ENCODE measurements at places on chromosomes 13 and 19.

DNA sequence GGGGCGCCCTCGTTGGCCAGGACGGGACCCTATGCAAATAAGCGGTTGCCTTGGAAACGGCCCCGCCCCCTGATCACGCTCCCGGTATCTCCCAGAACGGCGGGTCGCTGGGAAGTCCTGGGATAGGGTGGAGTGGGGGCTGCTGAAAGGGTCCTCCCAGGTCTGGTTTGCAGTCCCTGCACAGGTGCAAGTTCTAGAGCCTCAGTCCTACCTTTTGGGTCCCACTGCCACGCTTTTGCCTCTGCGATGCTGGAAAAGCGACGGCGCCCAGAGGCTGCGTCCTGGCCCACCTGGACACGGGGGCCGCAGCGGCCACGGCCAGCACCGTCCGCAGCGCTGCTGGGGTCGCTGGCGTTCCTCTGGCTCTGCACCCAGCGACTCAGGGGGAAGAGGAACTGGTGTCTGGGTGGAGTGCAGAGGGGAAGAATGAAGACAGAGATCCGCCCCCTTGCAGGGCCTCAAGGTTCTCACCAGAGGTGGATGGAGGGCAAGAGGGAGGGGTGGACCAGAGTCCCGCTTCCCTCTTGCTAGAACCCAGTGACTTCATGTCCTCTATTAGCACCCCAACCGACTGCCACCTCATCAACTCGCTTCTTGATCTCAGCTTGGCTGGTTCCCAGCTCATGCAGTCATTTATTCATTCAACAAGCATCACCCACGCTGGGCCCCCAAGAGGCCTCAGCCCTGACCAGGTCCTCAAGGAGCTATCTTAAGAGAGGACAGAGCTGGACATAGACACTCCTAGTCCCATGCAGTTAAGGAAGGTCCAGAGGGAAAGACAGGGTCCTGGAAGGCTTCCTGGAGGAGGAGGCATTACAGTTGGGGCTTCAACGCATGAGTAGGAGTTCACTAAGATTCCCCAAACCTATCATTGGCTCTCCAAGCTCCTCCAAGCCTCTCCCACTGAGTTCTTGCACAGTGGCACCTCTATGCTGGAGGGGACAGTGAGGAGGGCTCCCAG is at the start of gene LRRC25:
TSS of gene LRRC25 (minus strand) at position 381 of the 961 bp plus-strand sequence. CDS start 659 bp downstream, outside the sequence.
- DNase-seq = no peak

- no peak for DNase-seq
These were observed 136.7 kb upstream of the NBEA start for GRCh38 chr13:34805347-34805746.

GRCh38 chr19:54667217-54667616 is 4.4 kb downstream of the LILRB4 start:
- DNase-seq = no peak

- DNase-seq = no peak
These were observed 2.2 kb downstream of the CCDC122 start for GRCh38 chr13:43877326-43877725.

DNA sequence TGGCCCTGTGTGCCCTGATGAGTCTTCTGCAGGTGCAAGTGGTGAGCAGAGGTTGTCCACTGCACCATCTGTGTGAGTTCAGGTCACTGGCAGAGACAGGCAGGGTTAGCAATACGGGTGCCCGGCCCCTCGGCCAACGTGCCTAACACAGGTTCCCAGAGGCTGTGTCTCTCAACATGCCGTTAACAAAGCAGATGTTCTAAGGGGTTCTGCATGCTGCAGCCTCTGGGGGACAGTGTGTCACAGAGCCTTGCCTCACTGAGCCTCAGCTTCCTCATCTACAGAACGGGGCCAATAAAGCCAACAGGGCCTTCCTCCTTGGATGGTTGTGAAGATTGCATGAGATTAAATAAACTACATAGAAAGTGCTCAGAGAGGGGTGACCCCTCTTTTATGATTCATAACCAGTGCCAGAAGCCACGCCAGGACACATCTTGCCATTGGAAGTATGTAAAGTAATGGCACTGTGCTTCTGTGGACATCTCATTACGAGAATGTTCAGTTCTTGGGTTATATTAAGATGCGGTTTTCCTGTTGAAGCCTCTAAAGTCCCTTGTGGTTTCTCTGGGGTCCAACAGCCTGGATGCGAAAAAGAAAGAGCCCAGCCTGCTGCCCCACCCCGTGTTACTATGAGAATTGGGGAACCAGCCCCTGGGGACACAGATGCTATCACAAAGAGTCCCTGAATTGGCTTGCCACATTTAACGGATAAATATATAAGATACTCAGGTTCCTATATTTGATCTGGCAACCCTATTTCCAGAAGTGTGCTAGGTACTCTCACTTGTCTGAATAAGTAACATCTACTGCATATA is 11.2 kb upstream of the ARHGEF18 start:
- DNase-seq = no peak

GRCh38 chr13:111536075-111536642 is 215.7 kb downstream of the TEX29 start:
- DNase-seq = no peak

DNA sequence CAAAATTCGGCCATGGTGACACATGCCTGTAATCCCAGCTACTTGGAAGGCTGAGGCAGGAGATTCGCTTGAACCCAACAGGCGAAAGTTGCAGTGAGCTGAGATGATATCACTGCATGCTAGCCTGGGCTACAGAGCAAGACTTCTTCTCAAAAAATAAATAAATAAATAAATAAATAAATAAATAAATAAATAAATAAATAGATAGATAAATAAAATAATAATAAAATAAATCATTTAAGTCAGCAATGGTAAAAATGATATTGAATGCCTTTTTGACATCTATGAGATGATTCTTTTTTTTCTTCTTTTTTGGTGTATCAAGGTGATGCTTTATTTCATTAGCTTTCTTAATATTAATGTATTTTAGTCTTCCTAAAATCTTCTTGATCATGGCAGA is 221.7 kb upstream of the RXFP2 start:
- no peak for DNase-seq

DNA sequence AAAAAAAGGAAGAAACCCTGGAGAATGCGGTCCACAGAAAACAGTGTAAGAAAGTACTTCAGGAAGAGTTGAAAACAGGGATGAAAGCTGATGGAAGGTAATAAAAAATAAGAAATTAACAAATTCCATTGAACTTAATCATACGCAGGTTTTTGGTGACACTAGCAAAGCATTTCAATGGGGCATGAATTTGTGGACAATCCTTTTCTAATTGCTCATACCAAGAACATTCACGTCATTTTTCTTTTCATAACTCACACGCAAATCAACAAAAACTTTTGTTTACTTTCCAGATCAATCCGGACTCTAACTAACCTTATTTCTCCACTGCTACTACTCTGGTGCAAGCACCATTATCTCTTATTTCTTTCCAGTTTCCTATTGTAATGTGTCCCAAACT is 1195.0 kb downstream of the SLITRK5 start:
- no peak for DNase-seq

- DNase-seq = no peak
These were observed 32.1 kb upstream of the SCEL start for GRCh38 chr13:77503398-77503797.

DNA sequence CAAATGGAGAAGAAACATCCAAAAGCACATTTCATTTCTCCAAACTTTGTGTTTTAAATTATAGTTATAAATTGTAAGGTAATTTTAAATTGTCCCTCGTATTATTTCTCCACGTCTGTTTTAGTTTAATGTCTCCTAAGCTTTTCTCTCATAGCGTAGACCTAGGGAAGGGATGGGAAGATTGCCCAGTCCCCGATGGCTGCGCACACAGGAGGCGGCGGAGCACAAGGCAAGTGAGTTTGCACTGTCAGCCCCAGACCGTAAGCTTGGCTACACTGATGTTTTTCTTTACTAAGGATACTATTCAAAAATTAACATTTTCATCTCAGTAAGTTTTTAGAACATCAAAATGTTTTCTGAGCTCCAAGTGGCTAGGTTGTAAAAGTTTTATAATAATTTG is 72.3 kb downstream of the GPR12 start:
- no peak for DNase-seq

GRCh38 chr19:12244370-12244769 is 50.3 kb downstream of the ZNF44 start:
- no peak for DNase-seq

GRCh38 chr19:38381138-38381537 is 6.7 kb downstream of the GGN start:
- no peak for DNase-seq

GRCh38 chr13:59746291-59746962 is 417.3 kb downstream of the DIAPH3 start:
- DNase-seq = no peak

- DNase-seq = no peak
These were observed 185.3 kb upstream of the ARGLU1 start for GRCh38 chr13:106753251-106753650.

DNA sequence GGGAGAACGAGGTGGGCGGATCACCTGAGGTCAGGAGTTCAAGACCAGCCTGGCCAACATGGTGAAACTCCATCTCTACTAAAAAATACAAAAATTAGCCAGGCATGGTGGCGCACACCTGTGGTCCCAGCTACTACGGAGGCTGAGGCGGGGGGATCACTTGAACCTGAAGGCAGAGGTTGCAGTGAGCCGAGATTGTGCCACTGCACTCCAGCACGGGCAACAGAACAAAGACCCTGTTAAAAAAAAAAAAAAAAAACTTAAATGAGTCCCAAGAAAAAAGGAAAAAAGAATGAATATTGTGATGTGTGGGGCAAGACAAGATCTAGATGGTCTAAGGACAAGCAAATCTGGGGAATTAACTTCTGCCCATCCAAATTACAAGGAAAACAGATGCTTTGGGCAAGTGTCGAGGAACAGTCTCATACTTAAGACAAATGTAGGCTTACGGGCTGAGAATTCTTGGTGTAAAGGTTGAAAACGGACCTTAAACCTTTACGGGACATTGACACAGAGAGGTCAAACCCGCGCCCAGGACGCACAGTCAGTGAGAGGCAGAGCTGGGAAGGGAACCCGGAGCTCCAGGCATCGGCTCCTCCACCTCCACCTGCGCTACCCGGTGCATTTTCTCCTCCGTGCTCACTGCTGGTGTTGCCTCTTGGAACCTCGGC is 656 bp upstream of the ZNF324 start:
- no peak for DNase-seq

DNA sequence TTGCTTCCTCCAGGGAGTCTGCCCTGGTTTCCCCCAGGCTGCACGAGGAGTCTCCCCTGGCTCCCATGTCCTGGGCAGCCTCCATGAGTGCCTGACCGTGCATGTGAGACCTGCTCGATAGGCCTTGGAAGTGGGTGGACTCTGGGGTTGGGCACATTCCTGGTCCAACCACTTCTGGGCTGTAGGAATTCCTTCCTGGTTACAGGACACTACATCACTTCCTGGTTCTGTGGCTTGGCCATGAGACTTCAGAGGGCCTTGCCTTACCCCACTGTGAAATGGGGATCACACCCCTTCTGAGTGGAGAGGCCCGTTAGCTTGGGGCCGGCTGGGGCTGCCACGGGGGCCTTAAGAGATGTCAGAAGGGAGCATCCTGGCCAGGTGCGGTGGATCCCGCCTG is 4.0 kb upstream of the ZNF628 start:
- DNase-seq = no peak

DNA sequence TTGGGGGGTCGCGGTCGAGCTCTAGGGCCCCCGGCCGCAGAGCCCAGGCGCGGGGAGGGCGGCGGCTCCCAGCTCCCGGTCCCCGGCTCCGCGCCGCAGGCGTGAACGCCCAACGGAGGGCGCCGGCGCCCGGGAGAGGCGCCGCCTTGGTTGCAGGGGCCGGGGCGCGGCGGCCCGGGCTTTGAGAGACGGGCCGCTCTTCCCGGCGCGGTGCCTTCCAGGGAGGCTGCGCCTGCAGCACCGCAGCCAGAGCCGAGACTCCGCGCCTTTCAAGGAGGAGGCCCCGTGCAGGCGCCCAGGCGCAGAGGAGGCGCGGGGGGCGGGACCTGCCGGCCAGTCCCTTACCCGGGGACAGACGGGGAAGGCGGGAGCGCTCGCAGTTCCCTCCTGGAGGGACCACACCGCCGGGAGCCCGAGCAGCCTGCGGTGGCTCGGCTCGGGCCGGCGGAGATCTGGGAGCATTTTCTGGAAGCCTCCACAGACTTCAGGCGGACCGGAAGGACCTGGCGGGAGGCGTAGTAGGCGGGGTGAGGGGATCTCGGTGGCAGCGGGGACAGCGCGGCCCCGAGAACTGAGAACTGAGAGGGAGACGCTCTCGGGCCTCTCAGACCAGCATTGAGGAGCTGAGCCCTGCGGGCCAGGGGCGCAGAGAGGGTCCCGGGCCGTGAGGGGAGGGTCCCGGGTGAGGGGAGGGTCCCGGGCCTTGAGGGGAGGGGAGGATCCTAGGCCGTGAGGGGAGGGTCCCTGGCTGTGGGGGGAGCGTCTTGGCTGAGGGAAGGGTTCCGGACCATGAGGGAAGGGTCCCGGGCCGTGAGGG is 25.5 kb upstream of the MCF2L start:
- DNase-seq = no peak

DNA sequence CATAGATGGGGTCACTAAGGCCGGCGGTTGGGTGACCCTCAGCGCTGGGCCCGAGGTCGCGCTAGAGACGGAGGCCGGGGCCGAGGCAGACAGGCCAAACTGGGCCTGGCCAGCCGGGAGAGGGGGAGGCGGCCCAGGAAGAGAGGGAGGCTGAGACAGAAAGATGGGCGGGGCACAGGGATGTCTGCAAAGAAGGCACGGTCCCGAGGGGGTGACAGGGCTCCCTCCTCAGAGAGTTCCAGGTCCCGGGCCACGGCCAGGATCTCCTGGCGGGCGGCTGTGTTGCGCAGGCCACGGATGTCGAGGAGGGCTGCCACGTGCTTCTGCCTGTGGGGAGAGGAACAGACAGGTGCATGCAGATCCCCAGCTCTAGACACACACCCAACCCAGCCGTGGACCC is 32.2 kb downstream of the EXOC3L2 start:
- no peak for DNase-seq

DNA sequence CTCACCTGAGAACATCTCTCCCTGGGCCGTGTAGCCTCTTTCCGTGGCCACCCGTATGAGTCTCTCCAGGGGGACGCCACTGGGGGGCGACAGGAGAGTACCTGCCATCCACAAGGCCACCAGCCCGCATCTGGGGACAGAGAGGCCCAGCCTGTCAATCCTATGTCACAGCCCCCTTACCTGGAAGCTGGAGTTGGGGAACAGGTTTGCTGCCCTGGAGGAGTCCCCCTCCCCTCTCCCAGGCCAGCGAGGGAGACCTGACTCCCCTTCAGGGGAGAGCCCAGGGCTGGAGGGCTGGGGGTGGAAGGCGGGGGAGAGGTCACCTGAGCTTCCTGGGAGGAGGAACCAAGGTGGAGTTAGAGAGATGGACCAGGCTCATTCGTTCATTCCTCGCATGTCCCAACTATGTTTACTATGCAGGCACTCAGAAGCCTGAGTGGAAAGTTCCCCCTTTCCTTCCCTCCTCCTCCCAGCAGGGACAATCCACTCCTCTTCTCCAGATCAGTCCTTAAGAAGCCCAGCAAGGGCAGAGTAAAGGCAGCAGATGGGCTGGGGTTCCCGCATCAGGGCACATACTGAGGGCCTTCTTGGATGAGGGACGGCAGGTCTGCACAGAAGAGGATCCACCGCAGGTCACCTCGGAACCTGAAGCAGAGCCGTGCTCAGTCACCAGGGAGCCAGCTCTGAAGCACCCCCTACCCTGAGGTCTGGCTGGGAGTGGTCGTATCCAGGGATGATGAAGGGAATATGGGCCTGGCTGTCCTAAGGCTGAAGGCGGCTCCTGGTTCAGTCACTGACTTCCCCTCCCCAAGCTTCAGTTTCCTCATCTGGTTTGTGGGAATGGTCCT is 5.5 kb downstream of the ACTMAP start:
- no peak for DNase-seq

GRCh38 chr13:105050686-105051085 is 1484.8 kb downstream of the EFNB2 start:
- DNase-seq = no peak

All from stimulated activated CD8-positive, alpha-beta memory T cell treated with anti-CD3 and anti-CD28 coated beads, Interleukin-4, amount 100 ng/mL, for 4 hours (primary cell).